ENCODE measurements at places on chromosomes 6 and 20. TPM values are rescaled to one million over a fixed set of nuclear protein-coding genes. Genes with fewer than 3 reads are reported as not detected.

- no peak for DNase-seq
These were observed 68.2 kb upstream of the AGPAT4 start for GRCh38 chr6:161342039-161342438.

COX4I2 gene
- total RNA-seq = not detected

DNA sequence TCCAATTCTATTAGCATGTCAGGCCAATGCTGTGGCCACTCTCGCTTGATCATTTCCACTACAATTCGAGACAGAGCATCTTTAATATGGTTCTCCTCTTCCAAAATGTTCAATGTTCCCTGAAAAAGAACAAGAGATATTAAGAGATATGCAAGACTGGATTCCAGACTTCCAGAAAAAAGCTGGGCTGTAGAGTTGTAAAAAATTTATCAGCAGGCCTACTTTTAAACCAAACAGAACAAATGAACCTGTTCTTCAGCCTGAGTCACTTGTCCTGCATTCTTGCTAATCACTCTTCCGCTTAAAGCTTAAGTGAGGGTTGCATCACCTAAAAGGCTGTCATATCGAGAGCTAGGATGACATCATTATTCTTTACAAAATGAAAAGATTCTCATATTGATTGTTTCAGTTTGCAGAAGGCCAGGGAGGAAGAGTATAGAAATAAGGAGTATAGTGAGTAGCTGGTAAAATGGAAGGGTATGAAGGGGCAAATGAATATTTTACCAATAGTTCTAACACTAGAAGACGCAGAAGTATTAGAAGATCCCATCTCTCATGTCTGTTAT lies 4.9 kb downstream of the XPO5 start:
- DNase-seq = no peak

TRAPPC3L gene
- not detected for total RNA-seq

OPRM1 gene
- total RNA-seq = not detected

HEY2 gene
- total RNA-seq = not detected

VSX1 gene
- total RNA-seq = not detected

DNA sequence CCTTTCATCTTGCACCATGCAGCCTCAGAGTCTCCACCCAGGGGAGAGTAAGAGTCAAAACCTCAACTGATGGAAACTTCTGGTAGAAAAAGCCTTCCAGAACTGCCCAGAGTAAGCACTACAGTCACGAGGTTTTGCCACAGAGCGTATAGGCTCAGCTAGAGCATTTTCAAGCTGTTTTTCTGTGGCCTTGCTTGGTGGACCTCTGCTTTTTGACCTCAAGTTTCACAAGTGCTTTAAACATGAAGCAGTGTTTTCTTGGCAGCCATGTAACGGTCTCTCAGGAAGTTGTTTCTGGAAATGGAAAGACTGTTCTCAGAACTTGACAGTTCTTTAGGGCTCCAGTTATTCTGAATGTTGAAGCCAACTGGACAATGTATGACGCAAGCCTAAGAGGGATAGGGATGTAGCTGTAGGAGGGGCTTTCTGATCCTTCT lies 146.5 kb downstream of the ZDHHC14 start:
- DNase-seq = peak; percentile 76

DNA sequence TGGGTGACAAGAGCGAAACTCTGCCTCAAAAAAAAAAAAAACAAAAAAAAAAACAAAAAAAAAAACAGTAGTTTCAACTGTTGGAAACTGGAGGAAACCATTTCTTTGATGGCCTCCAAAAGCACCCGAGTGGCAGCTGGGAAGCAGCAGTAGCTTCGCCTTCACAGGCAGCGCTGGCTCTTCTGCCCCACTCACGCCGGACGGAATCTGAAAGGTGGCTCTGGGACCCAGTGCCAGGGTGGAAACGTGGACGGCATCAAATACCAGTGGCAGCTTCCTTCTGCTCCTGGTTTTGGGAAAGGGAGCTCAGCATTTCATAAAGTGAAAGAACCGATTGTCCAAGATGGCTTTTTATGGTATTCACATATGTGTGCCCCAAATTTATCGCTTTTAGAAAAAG lies 159.4 kb downstream of the SMOC2 start:
- no peak for DNase-seq

MTFR2 gene
- total RNA-seq = 27.9 TPM

TFB1M gene
- 34.9 TPM for total RNA-seq

DNA sequence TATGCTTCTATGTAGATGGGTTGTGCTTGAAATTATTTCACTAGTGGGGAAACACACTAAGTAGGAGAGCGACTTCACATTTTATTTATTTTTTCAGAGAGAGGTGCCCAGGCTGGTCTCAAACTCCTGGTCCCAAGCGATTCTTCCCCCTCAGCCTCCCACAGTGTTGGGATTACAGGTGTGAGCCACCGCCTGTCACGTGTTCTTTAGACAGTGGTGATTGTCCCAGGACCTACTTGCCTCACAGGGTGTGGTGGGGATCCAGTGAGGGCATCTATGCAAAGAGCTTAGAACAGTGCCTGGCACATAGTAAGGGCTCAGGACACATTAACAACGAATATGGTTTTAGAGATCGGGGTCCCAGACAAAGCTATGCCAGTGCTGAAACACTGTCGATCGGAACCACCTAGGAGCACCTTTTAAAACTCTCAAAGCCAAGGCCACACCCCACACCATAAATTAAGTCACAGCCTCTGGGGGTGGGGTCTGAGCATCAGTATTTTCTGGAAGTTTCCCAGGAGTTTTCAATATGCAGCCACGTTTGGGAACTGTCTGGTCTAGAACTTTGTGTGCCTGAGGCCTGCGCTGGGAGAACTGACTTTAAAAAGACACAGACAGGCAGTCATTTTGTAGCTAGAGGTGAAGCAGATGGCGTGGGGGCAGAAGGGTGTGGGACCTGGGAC lies 4.8 kb upstream of the BCAS4 start:
- no peak for DNase-seq

PTCRA gene
- not detected for total RNA-seq

GRCh38 chr20:59961423-59961822 lies 3.2 kb downstream of the CDH26 start:
- DNase-seq = no peak

GRCh38 chr6:30687659-30688431 lies 1.4 kb upstream of the PPP1R18 start:
- DNase-seq = no peak

GRCh38 chr6:45428727-45429126 lies 51.0 kb upstream of the SUPT3H start:
- no peak for DNase-seq
